ENCODE measurements at places on chromosomes 1 and 21.

- DNase-seq = no peak
Observed at GRCh38 chr1:223460566-223461189, 67.5 kb downstream of the CCDC185 start.

GRCh38 chr1:29703596-29704370, 467.5 kb downstream of the PTPRU start:
- DNase-seq = no peak

GRCh38 chr1:1680031-1680911, 12.3 kb downstream of the SLC35E2B start:
- DNase-seq = no peak

DNA sequence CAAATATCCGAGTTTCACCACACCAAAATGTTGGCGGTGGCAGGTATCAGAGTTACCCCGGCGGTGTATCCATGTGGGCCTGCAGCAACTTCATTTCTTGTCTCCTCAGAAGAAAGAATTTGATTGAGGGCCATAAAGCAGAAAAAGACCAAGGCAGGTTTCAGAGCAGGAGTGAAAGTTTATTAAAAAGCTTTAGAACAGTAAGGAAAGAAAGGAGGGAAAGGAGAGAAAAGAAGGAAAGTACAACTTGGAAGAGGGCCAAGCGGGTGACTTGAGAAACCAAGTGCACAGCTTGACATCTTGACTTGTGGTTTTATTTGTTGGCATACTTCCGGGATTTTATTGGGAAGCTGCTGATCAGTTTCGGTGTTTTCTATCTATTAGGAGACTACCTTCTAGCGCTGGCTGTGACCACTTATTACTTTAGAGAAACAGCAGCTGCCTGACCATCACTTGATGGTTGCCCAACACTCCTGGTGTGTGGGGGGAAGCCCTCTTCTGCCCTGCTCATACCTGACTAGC, 75.5 kb upstream of the RAB3GAP2 start:
- no peak for DNase-seq
